SHP77 (cell line): ENCODE measurements at places on chromosomes 13 and 19.

DNA sequence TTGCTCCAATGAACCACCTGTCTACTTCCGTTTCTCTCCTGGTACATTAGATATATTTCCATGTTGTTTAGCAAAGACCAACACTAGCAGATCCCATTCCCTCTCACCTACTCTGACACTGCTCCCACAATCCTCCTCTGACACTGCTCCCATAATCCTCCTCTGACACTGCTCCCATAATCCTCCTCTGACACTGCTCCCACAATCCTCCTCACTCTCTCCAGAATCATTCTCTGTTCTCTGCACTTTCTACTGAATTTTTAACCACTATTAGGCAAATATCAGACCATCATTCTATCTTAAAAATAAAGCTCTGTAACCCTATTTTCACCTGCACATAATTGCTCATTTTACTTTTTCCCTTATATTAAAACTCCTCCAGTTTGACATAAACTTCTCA, 578.5 kb upstream of the PCDH20 start:
- no peak for DNase-seq

DNA sequence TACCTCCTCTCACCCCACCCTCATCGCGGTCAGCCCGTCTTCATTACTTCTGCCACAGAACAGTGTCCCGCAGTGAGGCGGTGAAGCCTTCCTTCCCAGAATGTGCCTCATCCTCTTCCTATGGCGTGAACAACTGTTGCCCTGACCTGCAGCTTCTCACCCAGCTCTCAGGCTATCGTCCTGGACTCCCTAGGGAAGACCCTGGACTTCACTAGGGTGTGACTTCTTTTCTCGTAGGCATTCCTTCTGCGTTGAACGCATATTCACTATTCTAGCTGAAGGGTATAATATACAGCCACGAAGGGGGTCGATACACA, 982 bp downstream of the ZNF865 start:
- no peak for DNase-seq

GRCh38 chr13:107035778-107036177, 467.8 kb upstream of the ARGLU1 start:
- no peak for DNase-seq

DNA sequence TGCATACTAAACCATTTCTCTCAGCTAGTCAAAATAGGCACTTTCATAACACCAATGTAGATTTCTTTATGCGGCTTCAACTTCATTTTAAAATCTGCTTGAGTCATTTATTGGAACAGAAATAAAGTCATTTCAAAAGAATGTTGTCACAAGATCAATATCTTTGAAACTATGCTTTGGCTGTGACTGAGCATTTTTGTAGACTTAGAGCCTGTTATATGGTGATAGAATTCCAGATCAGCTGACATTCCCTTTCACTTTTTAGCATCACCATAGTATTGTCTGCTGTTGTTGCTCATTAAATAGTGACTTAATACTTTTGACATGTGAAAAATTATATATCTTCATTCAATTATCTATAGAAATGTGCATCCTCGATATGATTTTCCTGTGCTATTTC, 279.2 kb upstream of the PRR20A start:
- DNase-seq, result no peak

DNA sequence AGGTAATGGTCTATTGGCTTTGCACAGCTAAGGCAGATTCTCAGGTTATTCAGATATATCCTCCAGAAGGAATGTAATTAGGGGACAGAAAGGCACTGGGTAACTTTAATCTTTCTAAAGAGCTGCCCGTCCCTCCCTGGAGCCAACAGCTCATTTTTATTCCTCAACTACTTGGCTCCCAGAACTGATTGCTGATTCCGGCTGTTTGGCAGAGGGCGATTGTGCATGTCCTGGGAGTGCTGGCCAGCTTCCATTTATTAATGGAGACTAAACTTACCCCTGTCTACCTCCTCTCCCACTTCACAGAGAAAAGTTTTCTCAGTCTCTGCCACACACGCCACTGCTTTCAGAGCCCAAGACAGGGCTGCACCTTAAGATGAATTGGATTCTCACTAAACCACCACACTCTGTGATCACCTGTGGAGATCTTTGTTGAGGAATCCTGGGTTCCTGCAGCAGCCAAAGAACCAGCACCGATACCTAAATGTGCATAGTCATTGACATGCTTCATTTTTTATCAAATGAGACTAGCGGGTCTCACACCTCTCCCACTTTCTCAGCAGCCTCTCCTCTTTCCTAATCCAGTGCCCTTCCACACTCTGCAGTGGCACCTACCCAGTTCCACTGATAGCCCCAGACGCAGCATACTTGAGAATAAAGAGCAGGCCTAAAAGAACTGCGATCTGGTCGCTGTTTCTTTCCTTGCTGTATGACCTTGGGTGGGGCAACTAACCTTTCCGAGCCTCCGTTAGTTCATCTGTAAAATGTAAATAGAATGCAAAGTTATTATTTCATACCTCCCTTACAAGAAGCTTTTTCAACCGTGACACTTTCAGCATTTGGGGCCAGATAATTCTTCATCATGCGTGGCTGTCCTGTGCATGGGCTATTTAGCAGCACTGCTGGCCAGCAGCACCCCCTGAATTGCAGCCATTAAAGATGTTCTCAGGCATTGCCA, 648.7 kb downstream of the UQCRFS1 start:
- DNase-seq, result no peak

- peak; percentile 91 for DNase-seq
Observed at GRCh38 chr19:18156841-18157464, 4.0 kb downstream of the PIK3R2 start.

GRCh38 chr13:113041293-113041690, 64.3 kb upstream of the F7 start:
- DNase-seq, result no peak

DNA sequence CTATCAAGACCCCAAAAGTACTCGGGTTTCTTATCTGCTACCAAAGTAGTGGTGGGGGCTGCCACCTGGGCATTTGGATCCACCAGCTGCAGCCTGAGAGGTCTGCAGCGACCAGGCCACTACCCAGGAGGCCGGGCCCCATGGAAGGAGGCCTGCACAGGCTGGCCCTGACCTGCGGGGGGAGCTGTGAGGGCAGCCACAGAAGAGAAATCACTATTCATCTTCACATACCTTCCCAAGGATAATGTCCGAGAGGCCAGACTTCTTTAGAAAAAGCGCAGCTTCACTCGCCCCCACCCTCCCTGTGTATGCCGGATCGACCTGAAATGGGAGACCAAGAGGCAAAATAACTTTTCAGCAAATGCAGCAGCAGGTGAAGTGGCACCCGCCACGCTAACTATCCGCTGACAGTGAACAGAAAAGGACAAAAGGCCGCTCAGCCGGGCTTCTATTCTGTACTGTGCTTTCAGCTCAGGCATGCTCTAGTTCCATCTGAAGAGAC, 30.1 kb downstream of the EPS15L1 start:
- peak; percentile 24 for DNase-seq

GRCh38 chr19:2476451-2477140, 669 bp downstream of the GADD45B start:
- no peak for DNase-seq

GRCh38 chr13:43365039-43365344, 341.6 kb downstream of the DNAJC15 start:
- DNase-seq, result no peak

GRCh38 chr19:48325265-48325910, at the start of gene EMP3:
EMP3 (plus strand) TSS chr19:48325552; CDS start chr19:48326845, 1,293 bp downstream.
- DNase-seq, result no peak

DNA sequence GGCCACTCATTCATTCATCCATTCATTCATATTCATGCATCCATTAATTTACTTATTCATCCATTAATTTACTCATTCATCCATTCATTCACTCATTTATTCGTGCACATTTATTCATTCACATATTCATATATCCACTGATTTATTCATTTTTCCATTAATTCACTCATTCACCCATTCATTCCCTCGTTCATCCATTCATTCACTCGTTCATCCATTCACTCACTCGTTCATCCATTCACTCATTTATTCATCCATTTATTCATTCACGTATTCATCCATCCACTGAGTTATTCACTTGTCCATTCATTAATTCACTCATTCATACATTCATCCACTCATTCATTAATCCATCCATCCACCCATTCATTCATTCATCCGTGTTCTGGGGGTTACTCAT, 35.8 kb upstream of the OLFM2 start:
- no peak for DNase-seq

DNA sequence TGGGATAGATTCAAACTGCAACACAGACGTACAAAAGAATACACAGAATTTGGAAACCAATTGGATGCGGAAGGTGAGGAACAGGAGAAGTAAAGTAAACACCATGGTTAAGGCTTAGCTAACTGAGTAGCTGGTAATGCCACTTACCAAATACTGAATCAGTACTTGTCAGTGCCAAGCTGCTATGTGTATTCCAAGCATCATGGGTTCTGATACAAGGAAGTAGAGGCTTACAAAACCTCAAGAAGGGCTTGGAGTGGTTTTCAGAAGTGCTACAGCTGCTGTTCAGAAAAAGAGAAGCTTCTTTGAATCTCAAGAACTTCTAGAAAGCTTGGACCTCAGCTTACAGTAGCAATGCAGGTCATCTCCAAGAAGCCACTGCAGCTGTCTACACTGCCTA, 35.9 kb upstream of the DCT start:
- DNase-seq, result no peak

DNA sequence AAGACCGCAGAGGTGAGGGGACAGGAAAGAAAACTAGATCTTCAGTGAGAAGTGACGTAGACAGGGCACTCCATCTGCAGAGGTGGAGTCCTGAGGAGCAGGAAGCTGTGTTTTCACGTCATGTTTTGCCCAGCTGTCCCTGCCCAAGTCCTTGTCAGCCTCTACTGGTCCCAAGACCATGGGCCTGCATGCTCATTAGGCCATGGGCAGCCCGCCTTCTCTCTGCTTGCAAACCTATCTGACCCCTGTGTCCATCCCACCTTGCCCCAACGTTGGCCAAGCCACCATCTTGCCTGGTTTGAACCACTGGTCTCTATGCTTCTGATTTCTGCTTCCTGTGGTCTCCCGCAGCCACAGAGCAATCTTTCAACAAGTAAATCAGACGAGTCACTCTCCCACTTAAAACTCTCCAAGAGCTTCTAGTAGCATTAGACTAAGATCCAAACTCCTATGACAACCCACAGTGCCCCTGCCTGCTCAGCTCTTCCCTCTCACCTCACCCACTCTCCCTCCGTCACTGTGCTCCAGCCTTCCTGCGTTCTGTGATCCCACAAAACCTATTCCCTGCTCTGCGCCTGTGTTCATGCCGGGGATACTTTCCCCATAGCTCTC, 18.6 kb upstream of the CCNE1 start:
- DNase-seq, result no peak

DNA sequence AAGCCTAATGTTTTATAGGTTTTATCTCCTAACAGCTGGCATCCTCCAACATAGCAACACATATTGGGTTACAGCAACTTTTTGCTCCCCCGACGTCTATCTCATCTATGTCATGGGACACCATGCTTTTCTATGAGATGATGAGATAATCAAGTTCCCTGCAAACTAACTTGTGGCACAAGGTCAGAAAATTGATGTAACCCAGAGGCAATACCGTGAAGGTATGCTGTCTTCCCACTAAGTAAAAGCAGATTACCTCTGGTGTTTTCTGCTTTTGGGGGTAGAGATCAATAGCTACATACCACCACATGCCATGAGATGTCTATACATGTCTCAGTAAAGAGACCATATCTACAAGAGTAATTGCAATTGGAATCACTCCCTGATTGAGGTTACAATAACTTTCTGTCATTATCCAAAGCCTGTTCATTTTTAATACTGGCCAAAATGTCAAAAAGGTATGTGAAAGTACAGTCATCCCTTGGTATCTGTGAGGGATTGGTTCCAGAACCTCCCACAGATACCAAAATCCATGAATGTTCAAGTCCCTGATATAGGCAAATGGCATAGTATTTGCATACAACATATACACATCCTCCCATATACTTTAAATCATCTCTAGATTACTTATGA, 131.3 kb downstream of the CYSLTR2 start:
- DNase-seq, result no peak

DNA sequence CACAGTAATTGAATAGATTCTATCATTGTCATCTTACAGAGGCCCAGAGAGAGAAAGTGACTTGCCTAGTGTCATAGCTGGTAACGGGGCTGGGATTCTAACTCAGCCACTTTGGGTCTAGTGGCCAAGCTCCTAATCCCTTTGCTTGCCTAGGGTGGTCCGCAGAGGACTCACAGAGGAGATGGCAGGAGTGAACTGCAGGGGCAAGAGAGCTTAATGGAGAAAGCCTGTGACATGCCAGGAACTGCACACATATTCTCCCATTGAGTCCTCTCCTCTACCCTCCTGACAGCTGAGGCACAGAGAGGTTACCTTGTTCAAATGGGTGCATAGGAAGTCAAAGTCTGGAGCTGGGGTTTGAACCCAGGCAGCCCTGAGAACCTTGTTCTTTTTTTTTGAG, 2.7 kb downstream of the LSR start:
- no peak for DNase-seq

DNA sequence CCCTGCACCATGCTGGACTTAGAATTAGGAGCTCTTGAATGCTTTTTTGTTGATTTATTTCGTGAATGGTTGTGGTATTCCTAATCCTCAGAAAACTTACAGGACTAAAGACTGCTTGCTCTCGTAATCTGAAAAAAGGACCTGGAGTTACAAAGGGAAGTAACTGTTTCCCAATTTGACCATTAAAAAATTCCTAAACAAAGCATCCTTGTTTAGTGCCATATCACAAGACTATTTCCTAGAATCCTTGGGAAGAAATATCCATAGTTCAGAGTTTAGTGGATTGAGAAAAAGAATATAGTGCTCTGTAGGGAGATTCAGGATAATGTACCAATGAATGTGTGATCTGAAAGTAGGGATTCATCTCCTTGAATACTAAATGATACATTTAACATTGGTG, 186.8 kb downstream of the NDFIP2 start:
- DNase-seq, result no peak

GRCh38 chr13:33730147-33730546, 87.8 kb upstream of the RFC3 start:
- no peak for DNase-seq

DNA sequence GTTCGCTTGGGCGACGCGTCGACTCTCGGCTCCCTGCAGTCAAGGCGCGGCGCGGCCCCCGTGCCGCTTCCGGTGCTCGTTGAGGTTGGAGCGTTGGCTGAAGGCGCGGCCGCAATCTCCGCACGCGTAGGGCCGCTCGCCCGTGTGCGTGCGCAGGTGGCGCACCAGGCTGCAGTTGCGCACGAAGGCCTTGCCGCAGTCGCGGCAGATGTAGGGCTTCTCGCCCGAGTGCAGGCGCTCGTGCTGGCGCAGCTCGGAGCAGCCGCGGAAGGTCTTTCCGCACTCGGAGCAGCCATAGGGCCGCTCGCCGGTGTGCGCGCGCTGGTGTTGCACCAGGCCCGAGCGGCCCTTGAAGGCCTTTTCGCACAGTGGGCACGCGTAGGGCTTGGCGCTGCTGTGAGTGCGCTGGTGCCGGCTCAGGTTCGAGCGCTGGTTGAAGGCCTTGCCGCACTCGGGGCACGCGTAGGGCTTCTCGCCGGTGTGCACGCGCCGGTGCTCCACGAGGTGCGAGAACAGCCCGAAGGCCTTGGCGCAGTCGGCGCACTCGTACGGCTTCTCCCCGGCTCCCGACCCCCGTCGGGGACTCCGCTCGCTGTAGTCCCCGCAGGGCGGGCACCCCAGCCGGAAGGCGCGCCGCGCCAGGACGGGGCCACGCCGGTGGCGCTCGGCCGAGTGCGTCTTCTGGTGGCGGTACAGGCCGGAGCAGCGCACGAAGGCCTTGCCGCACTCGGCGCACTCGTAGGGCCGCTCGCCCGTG, 5.3 kb upstream of the ZNF497 start:
- no peak for DNase-seq

- DNase-seq, result no peak
Observed at GRCh38 chr13:74190999-74191398, 56.8 kb upstream of the KLF12 start.

GRCh38 chr13:80116107-80116506, 224.8 kb downstream of the SPRY2 start:
- no peak for DNase-seq
